HuH-7.5 (cell line): ENCODE measurements at places on chromosomes 1 and 21.

GRCh38 chr1:106366627-106367319 lies 689.7 kb upstream of the PRMT6 start:
- no peak for DNase-seq

GRCh38 chr1:178733972-178734371 lies 8.9 kb downstream of the RALGPS2 start:
- DNase-seq = no peak

- no peak for DNase-seq
Observed at GRCh38 chr1:158283965-158284364, 5.8 kb upstream of the CD1C start.

DNA sequence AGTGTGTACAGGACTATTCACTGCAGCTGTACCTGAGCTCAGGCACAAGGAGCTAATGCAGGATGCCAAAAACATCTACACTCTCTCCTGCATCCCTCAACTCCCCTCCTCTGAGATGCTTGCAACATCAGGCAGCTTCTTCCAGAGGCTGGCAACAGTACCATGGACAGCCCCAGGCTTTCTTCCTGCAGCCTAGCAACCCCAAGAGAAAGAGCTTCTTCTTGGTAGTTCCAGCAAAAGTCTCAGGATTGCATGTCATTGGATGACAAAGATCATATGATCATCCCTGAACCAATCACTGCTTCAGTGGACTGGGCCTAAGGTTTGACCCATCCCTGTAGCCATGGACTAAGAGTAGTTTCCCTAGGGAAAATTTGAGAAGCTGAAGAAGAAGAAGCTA lies 46.7 kb downstream of the CAMK2N1 start:
- DNase-seq = no peak

- peak; percentile 54 for DNase-seq
Observed at GRCh38 chr1:162357681-162358266, 18.9 kb downstream of the SPATA46 start.

- no peak for DNase-seq
Observed at GRCh38 chr1:26579681-26580111, 50.1 kb downstream of the RPS6KA1 start.

GRCh38 chr1:219294251-219294650 lies 120.6 kb downstream of the LYPLAL1 start:
- no peak for DNase-seq

- no peak for DNase-seq
Observed at GRCh38 chr1:101460739-101461138, 223.9 kb downstream of the S1PR1 start.

- no peak for DNase-seq
Observed at GRCh38 chr1:205813755-205814058, 709 bp upstream of the SLC41A1 start.
